Stimulated activated CD4-positive, alpha-beta T cell treated with anti-CD3 and anti-CD28 coated beads, TNF-alpha, amount 100 ng/mL, for 48 hours (primary cell): ENCODE measurements at places on chromosomes 16 and 17.
A peak's percentile ranks its signal among the peaks of the same experiment; 100 is the strongest.

DNA sequence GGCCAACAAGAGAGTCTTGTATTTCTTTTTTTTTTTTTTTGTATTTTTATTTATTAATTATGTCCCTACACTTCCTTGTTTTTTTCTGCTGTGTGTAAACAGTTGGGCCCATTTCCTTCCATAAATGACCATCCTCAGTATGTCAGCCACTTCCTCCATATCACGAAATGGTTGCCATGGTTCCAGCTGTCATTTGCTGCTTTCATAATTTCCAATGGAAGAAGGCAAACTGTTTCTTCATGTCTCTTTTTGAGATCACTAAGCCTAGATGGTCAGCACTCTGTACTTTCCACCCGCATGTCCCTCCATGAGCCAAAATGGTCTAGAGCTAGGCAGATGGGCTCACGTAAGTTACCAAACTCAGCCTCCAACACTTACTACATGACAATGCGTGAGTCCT is 133.5 kb upstream of the FOXF1 start:
- DNase-seq, result no peak

GRCh38 chr17:71118039-71118438 is 948.7 kb downstream of the KCNJ2 start:
- no peak for DNase-seq

DNA sequence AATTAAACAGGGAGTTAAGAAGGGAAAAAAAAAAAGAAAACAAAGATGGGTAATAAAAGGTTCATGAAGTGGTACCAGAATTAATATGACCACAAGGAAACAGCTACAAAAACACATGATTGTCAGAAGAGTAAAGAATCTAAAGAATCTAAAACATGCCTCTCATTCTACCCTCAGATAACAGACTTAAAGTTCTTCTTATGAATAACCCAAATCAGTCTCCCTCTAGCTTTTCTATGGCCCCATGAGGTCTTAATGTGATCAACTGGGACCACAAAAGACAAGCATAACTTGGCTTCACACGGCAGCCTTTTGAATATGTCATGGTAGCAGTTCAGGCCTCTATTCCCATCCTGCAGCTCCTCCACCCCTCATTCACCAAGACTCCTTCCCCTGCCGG is 6.9 kb downstream of the MYH10 start:
- no peak for DNase-seq

DNA sequence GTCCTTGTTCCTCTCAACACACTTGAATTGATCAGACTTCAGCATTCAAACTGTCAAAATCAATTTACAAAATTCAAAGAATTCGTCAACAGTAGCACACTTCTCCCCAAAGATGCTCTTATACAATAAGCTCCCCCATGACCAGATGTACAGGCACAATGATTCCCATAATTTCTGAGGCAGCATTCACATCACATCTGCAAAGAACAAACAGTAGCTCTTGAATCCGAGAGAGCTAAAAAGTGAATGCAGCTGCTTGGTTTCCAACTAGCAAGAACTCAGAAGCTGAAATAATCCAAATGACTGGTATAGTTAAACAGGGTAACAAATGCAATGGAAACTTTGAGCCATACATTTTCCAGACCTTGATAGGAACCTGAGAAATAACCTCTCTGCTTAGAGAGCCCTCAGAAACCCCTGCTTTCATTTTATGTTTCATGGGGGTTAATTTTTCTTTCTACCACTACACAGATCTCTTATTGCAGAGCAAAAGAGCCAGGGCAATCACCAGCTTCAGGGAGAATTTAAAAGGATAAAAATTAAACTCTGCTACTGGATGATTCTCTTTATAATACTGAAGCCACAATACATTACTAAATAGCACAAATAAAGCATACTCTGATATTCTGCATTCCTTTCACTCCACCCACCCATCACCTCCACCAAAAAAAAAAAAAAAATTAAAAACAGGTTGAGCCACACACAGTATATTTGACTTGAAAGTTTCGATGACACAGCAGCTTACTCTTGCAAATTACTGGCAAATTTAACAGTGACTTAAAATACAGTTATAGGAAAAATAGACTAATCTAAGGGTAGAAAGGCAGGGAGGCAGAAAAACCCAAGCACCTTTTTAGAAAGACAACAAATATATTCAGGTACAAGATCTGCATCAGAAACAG is 23.1 kb upstream of the TMEM97 start:
- no peak for DNase-seq

- DNase-seq, result peak; percentile 41
Measured at GRCh38 chr17:79838522-79839274, 542 bp downstream of the CBX4 start.

- DNase-seq, result no peak
Measured at GRCh38 chr17:64413513-64413912, 22.9 kb upstream of the PECAM1 start.

- peak; percentile 7 for DNase-seq
Measured at GRCh38 chr16:55711959-55712876, 56.4 kb downstream of the SLC6A2 start.

DNA sequence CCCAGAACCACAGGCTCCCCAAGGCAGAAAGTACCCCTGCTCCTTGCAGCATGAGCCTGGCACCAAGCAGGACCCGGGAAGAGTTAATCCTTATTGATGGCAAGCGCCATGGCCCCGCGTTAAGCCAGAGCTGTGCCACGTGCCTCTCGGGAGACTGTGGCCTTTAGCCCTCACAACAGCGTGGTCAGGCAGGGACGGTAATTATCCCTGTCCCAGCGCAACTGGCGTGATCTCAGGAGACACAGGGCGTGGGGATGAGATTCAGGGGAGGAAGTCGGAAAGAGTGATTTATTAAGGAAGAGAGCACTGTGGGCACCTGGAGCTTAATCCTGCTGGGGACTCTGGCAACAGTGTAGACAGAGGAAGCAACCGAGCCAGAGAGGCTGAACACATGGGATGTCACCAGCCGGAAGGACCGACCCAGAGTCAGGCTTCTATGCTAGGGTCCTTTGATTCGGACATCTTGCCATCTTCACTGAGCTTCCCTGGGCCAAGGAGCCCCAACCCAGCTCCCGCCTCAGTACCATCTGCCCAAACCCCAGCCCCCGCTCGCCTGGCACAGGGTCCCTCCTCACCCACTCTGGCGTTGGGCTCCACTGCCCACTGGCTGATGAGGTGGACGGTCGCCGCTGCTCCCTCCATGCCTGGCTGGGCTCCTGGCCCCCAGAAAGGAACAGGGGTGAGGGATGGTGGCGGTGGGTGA is 16.9 kb downstream of the OTOP3 start:
- DNase-seq, result no peak

DNA sequence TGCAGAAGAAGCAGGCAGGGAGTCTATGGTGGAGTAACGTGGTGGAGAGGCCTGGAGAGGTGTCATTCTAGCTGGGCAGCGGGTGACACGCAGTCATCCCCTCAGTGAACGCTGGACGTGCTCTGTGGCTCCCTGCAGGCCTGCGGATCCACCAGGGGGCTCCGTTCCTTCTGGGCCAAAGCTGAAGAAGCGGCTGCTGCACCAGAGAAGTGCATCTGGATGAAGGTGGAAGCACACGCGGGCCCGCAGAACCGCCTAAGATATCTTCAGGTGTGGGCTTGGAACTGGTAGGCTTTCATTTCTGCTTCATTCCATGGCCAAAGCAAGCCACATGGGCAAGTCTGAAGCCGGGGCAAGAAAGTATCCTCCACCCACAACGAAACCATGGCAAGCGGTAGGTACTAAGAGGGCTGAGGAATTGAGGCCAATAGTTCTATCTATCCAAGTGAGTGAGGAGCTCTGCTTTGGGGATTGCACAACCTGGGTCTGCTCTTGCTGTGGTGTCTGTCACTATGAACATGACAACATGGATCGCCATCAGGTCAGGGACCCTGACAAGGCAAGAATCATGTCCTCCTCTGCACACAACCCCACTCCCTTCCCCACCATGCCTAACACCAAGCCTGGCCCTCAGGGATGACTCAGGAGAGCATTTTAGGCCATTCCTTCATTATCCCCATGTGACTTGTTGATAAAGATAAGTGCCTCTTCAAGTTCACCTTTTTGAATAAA is 78.9 kb upstream of the FBXO47 start:
- DNase-seq, result no peak

DNA sequence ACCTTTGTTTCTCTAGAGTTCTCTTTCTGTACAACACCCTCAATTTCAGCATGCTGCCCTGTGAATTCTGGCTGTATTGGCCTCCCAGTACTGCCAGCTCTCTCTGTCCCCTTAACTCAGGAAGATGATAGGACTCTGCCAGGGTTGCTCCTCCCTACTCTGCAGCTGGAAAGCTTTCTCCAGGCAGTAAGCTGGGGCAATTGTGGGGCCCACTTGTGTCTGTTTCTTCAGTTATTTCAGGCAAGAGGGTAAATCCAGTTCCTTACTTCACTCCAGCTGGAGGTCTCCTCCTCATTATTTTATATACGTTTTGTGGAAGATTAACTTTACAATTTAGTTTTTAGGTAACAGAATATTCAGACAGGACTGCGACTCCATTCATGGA is 9.9 kb downstream of the C17orf100 start:
- no peak for DNase-seq

DNA sequence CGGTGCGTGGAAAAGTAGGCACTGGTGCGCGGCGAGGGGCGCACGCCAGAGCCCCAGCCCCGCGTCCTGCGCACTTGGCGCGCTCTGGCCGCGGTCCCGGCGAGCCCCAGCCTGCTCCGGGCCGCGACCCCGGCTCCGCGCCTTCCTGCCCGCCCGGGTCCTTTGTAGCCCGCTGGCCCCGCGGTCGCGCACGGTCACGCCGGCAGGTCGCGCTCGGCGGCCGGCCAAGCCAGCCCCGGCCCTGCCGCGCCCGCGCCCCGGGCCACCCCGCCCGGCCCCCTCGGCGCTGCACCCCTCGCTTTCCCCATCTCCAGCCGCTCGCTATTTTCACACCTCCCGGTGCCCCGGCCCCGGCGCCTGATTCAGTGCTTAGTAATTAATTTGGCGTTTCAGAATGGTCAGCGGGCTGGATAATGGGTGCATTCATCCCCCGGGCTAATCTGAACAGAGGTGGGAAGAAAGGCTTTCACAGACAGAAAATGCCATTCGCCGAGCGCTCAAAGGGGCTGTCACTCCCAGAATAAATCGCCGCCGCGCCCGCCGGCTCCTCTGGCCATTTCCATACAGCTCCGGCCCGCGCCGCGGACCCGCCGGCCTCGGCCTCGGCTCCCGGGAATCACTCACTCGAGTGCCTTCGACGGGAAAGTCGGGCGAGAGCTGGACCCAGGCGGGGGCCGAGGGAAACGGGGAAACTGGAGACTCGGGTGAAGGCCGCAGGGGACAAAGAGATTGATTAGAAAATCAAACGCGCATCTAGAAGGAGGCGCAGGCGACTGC is 17.8 kb upstream of the NTN1 start:
- no peak for DNase-seq

GRCh38 chr17:35373534-35373983 is at the start of gene SLFN11:
TSS of gene SLFN11 (minus strand) at chr17:35373621. CDS start at chr17:35363807, 9,814 bp downstream.
- peak; percentile 89 for DNase-seq
